ENCODE measurements at places on chromosomes 7 and 10.

DNA sequence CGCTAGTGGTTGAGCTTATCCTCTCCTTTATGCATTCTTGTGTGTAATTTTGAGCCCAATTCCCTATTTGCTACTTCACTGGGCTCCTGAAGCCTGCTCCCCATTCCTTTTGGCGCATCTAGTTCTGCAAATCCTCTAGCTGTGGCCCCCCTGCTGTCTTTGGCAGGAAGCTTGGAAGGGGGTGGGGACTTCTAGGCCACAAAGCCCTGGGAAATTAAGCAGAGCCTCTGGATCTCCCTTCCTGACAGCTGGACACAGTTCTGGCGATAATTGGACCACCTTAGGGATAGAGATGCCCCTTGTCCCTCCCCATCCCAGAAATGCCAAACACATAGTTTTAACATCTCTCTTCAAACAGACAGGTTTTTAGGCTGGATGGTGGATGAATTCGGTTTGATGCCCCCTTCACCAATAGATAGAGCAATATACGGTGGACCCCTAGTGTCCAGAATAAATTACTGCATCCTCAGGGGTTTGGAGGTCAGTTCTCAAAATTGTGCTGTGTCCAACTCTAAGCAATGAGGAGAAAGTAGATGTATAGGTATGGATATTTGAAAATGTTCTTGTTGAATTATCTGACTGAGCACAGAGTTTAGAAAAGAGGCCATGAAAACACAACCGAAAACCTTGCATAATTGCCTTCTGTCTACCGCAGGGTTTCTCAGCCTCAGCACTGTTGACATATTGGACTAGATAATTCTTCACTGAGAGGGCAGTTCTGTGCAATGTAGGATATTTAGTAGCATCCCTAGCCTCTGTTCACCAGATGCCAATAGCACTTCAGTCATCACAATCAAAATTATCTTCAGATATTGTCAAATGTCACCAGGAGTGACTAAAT is 75.5 kb downstream of the PAPSS2 start:
- no peak for DNase-seq

DNA sequence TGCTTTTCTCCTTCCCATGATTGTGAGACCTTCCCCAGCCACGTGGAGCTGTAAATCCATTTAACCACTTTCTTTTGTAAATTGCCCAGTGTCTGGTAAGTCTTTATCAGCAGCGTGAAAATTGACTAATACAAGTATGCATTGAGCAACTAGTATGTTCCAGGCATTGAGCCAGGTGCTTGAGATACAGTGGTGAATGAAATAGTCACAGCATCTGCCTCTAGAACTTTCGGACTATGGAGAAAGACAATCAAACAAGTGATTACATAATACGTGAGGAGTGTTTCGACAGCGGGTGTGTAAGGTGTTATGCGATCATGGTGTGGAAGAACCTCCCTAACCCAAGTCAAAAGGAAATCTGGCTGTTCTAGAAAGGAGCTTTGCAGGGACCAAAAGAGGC is 21.6 kb upstream of the NUP205 start:
- DNase-seq: peak; percentile 90

DNA sequence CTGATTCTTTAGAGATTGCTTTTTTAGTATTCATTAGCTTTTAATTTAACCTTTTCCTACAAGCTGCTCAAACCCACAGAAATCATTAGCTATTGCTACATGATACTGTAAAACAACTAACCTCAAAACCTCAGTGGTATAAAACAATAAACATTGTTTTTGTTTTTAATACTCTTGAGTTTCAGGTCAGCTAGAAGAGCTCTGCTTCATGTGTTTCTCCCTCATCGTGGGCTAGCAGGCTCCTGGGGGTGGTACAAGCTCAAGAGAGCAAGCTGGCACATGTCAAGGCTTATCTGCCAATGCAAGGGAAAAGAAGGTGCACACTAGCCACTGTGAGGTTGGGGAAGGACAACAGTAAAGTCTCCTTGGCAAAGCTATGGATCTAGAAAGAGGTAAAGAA is 232.9 kb upstream of the PHF14 start:
- DNase-seq: no peak

DNA sequence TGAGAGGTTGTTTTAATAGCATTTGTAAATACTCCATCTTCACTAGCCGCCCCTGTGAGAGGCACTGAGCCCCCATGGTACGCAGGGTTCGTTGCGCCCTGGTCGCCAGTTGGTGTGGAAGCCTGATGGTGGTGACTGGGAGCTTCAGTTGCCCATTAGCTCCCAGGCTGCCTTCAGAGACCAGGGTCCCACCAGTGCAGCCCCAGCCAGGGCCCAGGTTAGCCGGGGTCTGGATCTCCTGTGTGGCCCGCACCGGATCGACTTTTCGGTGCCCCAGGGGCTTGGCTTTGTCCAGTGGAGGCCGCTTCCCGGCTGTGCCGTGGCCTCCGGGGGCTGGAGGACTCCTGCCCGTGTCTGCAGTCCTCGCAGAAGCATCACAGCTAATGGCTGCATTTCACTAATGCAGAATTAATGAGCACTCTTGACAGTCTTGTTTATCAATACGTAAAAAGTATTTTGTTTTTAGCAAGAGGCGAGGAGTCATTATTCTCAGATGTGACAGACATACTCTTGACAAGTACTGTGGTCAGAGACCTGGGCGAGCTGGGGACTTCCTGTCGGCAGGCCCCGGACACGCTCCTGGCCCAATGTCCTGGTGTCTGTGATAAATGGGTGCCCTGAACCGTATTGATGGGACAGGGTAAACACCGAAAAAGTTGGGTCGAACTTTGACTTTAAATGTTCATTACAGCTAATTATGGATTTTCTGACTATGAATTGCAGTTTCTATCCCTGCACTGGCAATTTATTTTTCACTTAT is 99.8 kb downstream of the NKX6-2 start:
- DNase-seq: no peak

- no peak for DNase-seq
These were observed 49.9 kb upstream of the STEAP1B start for GRCh38 chr7:22549667-22550513.

DNA sequence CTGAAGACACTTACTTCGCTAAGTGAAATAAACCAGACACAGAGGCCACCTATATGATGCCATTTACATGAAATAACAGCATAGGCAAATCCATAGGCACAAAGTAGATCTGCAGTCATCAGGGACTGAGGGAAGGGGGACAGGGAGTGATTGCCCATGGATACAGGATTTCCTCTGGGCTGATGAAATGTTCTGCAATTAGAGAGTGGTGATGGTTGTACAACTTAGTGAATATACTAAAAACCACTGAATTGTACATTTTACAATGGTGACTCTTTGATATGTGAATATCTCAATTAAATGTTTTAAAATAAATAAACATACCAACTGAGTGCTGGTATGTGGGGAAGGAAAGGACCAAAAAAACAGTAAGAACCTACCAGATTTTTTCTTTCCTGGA is 20.4 kb downstream of the PPA1 start:
- no peak for DNase-seq

GRCh38 chr7:140696024-140696679 is 356 bp upstream of the NDUFB2 start:
- DNase-seq: peak; percentile 85

DNA sequence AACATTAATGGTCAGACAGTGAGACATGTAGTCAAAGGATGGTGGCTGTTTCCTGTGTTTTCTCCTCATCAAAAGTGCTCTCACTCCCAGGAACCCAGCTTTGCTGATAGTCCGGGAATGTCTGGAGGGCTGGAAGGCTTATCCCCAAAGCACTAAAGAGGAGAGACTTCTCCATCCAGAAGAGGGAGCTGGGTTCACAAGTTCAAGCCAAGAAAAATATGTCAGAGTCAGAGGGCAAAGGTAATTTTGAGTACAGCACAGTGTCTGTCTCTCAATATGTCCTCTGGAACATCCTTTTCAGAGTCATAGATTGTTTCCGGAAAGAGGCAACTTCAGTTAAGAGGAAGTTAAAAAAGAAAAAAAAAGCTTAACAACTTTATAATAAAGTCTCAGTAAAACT is 281.5 kb upstream of the PHYHIPL start:
- DNase-seq: no peak

- DNase-seq: peak; percentile 11
These were observed 71.8 kb upstream of the SYPL1 start for GRCh38 chr7:106183952-106184351.

DNA sequence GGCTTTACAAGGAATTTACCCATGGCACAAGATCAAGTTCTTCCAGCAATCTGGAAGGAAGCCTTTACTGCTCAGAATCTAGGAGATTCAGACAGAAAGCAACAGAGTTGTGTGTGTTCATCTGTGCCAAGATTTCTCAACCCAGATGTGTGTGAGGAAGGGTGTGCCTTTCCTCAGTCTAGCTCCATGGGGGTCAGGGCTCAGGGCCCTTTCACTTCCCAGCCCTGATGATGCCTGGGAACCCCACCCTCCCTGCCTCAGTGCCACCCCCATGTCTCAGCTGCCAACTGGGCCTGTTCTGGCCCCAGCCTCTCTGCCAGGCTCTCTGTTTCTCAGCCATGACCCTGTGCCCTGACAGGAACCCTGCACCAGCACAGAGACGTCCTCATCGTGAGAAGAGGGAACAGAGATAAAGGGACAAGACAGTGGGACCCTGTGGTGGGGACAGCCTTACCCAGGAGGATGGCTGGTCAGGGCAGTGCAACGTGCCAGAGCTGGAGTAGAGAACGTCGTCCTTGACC is 102.0 kb downstream of the VIPR2 start:
- no peak for DNase-seq

GRCh38 chr10:73332379-73332778 is 26.3 kb downstream of the CFAP70 start:
- no peak for DNase-seq

GRCh38 chr7:134639061-134639460 is 7.6 kb upstream of the BPGM start:
- DNase-seq: no peak

DNA sequence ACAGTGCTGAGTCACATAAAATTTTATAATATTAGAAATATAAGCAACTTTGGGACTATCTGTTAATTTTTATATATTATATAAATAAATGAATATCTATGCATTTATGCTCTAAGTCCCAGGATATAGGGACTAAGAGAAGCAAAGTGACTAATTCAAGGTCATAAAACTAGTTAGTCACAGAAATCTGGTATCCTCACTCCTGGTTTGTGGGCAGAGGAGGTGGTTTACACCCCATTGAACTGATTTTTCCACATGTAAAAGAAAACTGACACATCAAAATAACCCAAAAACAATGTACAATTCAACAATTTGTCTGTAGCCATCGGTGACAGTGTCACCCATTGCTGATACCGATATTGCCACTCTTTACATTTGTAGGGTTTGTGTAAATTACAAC is 3.0 kb downstream of the PCLO start:
- DNase-seq: no peak

DNA sequence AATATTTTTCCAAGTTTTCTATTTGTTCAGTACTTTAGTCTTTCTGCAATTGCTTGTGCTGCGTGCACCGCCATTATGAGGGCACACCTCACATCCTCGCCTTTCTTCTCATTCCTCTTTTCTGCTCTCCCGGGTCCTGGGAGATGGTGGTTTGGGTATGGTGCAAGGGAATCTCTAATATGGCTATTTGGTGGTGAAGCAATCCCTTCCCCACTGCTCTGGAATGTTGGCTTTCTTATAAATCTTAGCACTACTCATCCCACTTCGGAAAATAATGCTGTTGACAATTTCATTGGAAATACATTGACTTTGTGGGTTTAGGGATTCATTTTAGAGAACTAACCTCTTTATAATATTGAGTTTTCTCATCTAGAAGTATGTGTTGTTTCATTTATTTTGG is 1.9 kb upstream of the GCK start:
- DNase-seq: no peak

All from MV-4-11 (cell line).